ENCODE measurements at places on chromosomes 4 and X.

- DNase-seq: no peak
Measured at GRCh38 chrX:153511784-153512500, 5.5 kb upstream of the ATP2B3 start.

DNA sequence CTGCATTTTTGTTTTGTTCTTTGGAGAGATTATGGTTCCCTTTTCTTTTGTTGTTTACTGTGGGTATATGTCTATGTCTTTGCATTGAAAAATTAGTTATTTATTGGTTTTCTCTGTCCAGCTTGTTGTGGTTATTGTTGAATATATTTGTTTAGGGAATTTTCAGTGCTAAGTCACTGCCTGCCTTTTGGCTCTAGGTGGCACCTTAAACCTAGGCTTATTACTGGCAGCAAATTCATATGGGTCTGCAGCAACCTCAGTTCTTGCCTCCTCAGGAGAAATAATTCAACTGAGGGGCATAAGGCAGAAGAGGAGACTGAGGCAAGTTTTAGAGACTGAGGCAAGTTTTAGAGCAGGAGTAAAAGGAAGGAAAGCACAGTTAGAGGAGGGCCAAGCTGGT lies 1157.3 kb upstream of the AGA start:
- DNase-seq: no peak

- no peak for DNase-seq
Measured at GRCh38 chrX:103356130-103356798, at the start of gene TCEAL9. Gene TCEAL9, plus strand, starts transcription at chrX:103356506. Its CDS starts 1,179 bp downstream, at chrX:103357685.

GRCh38 chr4:92182006-92182735 lies 121.6 kb upstream of the GRID2 start:
- no peak for DNase-seq

DNA sequence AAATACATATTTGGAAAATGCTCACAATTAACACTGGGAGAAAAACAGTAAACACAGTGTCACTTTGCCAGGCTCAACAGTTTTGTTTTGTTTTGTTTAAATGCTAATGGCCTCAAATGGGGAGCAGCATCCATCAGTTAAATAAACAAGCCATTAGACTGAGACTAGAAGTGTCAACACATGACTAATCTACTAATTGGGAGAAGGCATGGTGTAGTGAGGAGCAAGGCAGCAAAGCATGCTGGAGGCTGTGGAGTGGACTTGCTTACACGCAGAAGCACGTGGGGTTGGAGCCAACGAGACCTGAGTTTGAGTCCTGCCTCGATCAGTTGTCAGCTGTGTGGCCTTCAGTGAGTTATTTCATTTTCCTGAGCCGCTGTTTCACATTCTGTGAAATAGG lies 29.0 kb downstream of the UTP14A start:
- DNase-seq: no peak
